Tibial nerve (tissue), 4 donors: ENCODE measurements at places on chromosomes 6 and 20.

DNA sequence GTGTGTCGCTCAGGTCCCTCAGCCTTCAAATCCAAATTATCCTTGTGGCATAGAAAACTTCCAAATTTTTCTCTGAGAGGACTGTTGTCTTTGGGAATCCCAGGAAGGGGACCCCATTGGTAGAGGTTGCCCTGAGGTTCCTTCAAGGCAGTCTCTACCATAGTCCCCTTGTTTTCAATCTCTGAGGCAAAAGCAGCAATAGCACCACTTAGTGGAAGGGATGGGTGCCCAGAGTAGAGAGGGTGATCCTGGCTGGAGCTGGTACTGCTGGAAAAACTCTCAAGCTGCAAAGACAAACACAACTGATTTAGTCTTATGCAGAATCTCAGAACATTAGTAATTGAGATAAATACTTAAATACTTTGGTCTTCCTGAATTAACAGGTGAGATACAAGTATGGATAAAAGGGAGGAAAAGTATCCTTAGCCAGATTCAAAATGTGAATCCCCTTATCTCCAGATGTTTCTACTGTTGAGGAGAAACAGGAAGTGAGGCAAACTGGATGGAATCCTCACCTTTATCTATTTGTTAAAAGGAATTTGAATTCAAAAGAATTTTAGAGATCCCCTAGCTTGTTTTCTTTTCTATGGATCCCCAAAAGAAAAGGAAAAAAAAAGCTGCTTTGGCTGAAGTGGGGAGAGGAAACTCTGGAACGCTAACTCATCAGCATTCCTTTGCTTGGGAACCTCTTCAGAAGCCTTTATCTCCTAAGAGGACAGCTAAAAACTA, 13.4 kb downstream of the ZNF318 start:
- H3K27me3 ChIP-seq: no peaks in the 10 kb centered on the region
- H3K4me1 ChIP-seq: no peaks in the 10 kb centered on the region
- H3K27ac ChIP-seq: no peak overlapping the region
- H3K4me3 ChIP-seq: no peak overlapping the region
- H3K36me3 ChIP-seq: no peaks in the 10 kb centered on the region

GRCh38 chr6:29791786-29792122, 35.9 kb upstream of the HLA-G start:
- DNase-seq: no peak
- H3K27ac ChIP-seq: no peak overlapping the region
- H3K36me3 ChIP-seq: no peaks in the 10 kb centered on the region
- H3K4me3 ChIP-seq: peak overlapping the region; percentile 62
- H3K4me1 ChIP-seq: no peaks in the 10 kb centered on the region
- H3K27me3 ChIP-seq: peaks cover 37% of the 10 kb centered on the region

GRCh38 chr6:159494586-159494972, 198.5 kb downstream of the SOD2 start:
- H3K4me3 ChIP-seq: no peak overlapping the region
- H3K27ac ChIP-seq: no peak overlapping the region
- no peak for DNase-seq
- H3K27me3 ChIP-seq: no peaks in the 10 kb centered on the region

- no peak overlapping the region for H3K27ac ChIP-seq
- DNase-seq: no peak
- peaks cover 23% of the 10 kb centered on the region for H3K4me1 ChIP-seq
- peaks cover 8% of the 10 kb centered on the region for H3K36me3 ChIP-seq
- H3K27me3 ChIP-seq: no peaks in the 10 kb centered on the region
- H3K4me3 ChIP-seq: no peak overlapping the region
These were observed 2.2 kb upstream of the ACAT2 start for GRCh38 chr6:159759645-159760044.

- no peak overlapping the region for H3K27ac ChIP-seq
- no peak for DNase-seq
- peaks cover 8% of the 10 kb centered on the region for H3K4me1 ChIP-seq
These were observed 33.8 kb upstream of the ZFAND3 start for GRCh38 chr6:37785663-37786270.

DNA sequence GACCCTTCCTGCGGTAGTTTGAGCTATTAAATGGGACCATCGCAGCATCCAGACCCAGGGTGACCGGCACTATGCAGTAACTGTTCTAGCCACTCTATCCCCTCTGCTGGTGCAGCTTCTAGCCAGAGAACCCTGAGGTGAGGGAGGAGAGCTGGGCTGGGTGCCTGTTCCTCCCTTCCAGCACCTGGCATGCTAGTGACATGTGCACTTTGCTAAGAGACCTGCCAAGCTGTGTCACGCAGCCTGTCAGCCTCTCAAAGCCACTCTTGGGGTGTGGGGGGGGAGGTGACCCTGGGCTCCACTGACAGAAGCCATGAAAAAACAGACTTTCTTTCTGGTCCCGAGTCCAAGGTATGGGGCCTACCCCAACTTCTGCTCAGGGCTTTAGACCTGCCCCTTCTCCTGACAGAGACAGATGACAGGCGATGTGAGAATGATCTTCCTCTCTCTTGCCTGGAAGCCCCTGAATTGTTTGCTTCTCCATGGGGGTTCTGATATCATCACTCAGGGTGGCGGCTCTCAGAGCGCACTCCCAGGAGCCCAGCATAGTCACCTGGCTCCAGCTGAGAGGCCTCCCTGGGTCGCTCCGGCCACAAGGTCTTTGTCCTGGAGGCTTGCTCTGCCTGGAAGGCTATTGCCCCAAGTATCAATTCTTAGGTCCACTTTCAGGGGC, 47.2 kb upstream of the MLN start:
- peaks cover 26% of the 10 kb centered on the region for H3K27me3 ChIP-seq
- H3K27ac ChIP-seq: no peak overlapping the region
- no peak for DNase-seq
- no peak overlapping the region for H3K4me3 ChIP-seq
- H3K36me3 ChIP-seq: no peaks in the 10 kb centered on the region

DNA sequence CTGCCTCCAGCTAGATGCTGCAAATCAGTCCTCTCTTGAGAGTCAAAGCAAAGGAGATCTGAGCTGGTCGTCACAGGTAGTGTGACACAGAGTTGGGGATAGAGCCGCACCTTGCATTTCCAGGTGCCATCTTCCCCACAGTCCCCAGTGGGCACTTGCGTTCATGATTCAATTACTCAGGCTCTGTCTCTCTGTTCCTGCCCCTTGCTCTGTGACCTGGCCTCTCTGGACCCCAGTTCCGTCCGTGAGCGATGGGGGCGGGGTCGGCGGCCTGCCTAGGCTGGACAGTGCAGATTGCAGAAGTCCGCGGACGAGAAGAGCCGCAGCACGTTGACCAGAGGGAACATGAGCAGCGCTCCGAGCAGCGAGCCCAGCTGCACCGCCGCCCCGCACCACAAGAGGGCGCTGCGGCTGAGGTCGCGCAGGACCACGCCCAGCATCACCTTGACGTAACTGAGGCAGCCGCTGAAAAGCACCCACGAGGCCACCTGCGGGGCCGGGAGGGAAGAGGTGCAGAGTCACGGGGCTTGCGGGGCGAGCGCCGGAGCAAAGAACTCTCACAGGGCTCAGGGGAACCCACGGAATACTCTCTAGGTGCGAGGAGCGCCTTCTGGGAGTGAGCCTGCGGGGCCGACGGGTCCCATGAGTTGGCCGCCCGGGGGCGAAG, 7.4 kb downstream of the SLC52A3 start:
- H3K27me3 ChIP-seq: peaks cover 14% of the 10 kb centered on the region
- H3K4me1 ChIP-seq: no peaks in the 10 kb centered on the region
- no peaks in the 10 kb centered on the region for H3K36me3 ChIP-seq
- no peak overlapping the region for H3K27ac ChIP-seq
- no peak for DNase-seq
